ENCODE measurements at places on chromosomes 16 and 17. TPM values are rescaled to one million over a fixed set of nuclear protein-coding genes. Genes with fewer than 3 reads are reported as not detected.

The ARHGDIA gene
- 178 TPM for total RNA-seq

DNA sequence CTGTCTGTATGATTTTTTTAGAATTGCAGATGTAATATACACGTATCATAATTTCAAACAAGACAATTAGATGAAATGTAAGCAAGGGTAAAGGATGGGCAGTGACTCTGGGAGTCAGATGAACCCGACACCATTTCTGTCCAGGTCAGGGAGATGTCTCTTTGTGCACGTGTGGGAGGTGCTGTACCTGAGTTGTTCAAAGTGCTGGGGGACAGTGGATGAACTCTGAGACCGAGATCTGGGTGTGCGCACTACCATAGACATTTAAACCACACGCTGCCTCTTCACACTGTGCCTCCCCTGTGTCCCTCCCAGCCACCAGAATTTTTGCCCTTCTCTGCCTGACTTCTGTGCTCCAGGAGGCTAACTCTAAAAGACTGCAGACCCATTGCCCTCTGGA is 5.9 kb upstream of the RGS9 start:
- DNase-seq, result no peak

DNA sequence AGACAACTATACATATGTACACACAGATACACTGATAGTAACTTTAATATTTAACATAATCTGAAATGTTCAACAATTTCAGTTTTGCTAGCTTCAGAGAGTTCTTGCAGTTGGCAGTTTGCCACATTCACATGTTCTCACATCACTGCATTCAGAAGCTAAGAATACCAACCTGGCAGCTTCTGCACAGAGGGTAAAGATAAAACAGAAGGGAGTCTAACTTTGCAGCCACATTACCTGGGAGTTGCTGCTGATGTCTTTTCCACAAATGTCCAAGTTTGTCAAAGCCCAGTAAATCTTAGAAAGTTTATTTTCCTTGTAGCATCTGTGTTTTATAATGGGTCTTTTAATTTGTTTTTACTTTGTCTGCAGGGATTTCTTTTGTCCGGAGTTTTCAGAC is 332.0 kb downstream of the BCAS3 start:
- no peak for DNase-seq

- no peak for DNase-seq
Measured at GRCh38 chr16:47426806-47427205, 34.1 kb downstream of the ITFG1 start.

GRCh38 chr17:9529033-9529700 is 46.5 kb downstream of the STX8 start:
- peak; percentile 18 for DNase-seq

- DNase-seq, result no peak
Measured at GRCh38 chr17:20925091-20925490, 117.7 kb downstream of the USP22 start.

All from NCI-H460 (cell line).